ENCODE measurements at places on chromosomes 2 and 18. TPM values are rescaled to one million over a fixed set of nuclear protein-coding genes. Genes with fewer than 3 reads are reported as not detected.

Gene FABP1
- total RNA-seq = not detected

GRCh38 chr2:196256585-196256984 is 85.2 kb upstream of the STK17B start:
- peaks cover 12% of the 10 kb centered on the region for H3K36me3 ChIP-seq
- no peak overlapping the region for H3K27ac ChIP-seq
- no peak for DNase-seq
- H3K27me3 ChIP-seq = no peaks in the 10 kb centered on the region
- no peak overlapping the region for H3K4me3 ChIP-seq

- DNase-seq = no peak
- H3K27me3 ChIP-seq = no peaks in the 10 kb centered on the region
- H3K27ac ChIP-seq = no peak overlapping the region
- no peak overlapping the region for H3K4me3 ChIP-seq
- no peaks in the 10 kb centered on the region for H3K4me1 ChIP-seq
Observed at GRCh38 chr18:49238433-49239042, 221.9 kb downstream of the DYM start.

DNA sequence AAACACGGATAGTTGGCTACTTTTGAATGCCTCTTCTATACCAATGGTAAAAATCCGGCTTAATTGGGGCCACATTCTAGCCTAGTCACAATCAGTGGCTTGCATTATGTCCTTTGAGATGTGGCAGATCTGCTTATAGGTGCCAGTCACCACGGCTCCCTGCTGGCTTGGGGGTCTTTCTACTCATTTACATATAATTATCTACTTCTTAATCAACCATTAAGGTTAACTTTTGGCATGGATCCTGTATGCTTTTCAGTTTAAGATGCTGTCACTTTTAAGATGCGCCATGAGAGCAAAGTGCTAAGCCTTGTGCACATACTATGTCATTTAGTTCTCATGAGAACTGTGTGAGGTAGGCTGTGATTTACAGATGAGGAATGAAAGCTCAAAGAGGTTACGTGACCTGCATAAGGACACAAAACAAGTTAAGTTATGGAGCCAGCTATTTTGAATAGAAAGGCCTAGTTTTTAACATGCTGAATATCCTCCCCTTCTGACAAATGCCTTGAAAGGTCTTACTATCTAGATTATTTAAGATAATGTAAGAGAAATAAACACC is 4.1 kb downstream of the NEDD4L start:
- peaks cover 24% of the 10 kb centered on the region for H3K4me1 ChIP-seq
- H3K36me3 ChIP-seq = no peaks in the 10 kb centered on the region
- no peak for DNase-seq
- H3K27ac ChIP-seq = no peak overlapping the region

Gene UGT1A4
- total RNA-seq = not detected

DNA sequence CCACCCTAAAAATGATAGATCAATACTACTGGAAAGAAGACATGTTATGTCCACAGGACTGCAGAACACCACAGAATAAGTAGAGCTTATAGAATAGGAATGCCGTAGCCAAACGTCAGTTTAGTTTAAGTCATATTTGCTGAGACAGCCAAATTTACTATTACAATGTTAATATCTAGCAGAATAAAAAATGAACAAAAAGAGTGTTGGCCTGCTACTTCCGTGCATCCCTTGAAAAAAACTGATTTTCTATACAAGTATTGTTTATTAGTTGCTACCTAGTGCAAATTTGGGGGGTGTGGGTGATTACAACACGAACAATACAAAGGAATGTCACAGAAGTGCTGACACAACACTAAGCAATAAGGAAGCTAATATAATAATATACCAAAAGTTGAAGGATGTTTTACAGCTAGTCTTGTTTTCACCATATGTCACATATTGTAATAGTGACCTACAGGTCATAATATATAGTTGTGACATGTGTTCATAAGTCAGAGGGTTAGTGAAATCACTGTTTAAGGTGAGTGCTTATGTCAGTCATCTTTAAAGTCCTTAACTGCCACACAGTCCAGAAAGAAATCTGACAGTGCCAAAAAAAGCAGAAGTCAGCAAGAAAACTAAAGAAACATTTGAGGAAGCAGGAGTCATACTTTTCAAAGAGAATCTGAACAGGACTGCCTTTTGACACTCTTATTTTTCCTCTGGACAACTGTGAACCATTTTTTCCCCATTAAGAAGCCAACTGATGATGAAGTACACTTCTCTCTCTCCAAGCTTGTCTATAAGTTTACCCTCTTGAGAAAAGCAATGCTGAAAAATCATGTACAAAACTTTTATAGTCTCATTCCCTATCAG is 376.4 kb downstream of the ZEB2 start:
- no peak overlapping the region for H3K4me3 ChIP-seq
- peaks cover 10% of the 10 kb centered on the region for H3K36me3 ChIP-seq
- no peak overlapping the region for H3K27ac ChIP-seq
- H3K27me3 ChIP-seq = no peaks in the 10 kb centered on the region
- H3K4me1 ChIP-seq = no peaks in the 10 kb centered on the region
- DNase-seq = no peak

DNA sequence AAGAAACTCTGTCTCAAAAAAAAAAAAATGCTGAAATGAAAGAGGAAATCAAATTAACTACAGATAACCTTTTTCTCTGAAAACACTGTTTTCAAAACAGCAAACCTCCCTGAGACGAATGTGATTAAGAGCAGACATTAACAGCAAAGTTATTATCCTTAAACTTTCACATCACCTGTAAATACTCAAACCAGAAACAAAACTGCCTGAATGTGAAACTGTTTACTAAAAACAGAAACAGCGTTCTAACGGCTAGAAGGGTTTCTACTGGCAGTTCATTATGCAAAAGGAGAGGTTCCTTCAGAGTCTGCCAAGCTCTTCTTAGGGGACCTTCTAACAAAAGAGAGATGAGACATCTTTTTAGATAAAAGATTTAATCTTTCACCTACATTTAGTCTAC is 45.9 kb downstream of the PNO1 start:
- peaks cover 44% of the 10 kb centered on the region for H3K4me1 ChIP-seq
- peak overlapping the region; percentile 74 for H3K4me3 ChIP-seq
- H3K27me3 ChIP-seq = no peaks in the 10 kb centered on the region

DNA sequence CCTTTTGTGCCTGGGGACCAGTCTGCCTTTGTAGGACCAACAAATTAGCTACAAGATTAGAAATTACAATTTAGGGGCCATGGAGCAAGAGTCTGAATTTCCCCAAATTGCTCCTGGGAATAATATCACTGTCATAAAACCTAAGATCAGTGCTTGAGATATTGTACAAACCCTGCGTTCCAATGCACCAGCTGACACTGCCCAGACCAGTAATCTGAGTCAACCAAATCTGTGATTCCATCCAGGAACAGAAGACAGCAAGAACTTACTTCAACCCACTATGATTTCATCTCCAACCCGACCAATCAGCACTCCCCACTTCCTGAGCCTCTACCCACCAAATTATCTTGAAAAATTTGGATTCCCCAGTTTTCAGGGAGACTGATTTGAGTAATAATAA is 1305.0 kb upstream of the NRXN1 start:
- DNase-seq = no peak
- H3K4me3 ChIP-seq = no peak overlapping the region
- no peaks in the 10 kb centered on the region for H3K36me3 ChIP-seq
- H3K4me1 ChIP-seq = no peaks in the 10 kb centered on the region

Gene YES1
- 33.3 TPM for total RNA-seq

Gene STPG4
- 0.29 TPM for total RNA-seq

- no peak overlapping the region for H3K4me3 ChIP-seq
- H3K36me3 ChIP-seq = peaks cover 10% of the 10 kb centered on the region
- peaks cover 33% of the 10 kb centered on the region for H3K27me3 ChIP-seq
- H3K27ac ChIP-seq = no peak overlapping the region
- H3K4me1 ChIP-seq = no peaks in the 10 kb centered on the region
Observed at GRCh38 chr2:17540813-17541530, 476 bp downstream of the VSNL1 start.

- H3K36me3 ChIP-seq = no peaks in the 10 kb centered on the region
- no peaks in the 10 kb centered on the region for H3K4me1 ChIP-seq
- H3K27me3 ChIP-seq = no peaks in the 10 kb centered on the region
- no peak overlapping the region for H3K27ac ChIP-seq
- H3K4me3 ChIP-seq = no peak overlapping the region
Observed at GRCh38 chr18:22912835-22913234, 20.3 kb upstream of the RBBP8 start.

GRCh38 chr2:27946530-27947060 is 56.1 kb downstream of the BABAM2 start:
- H3K27ac ChIP-seq = peak overlapping the region; percentile 39
- H3K4me3 ChIP-seq = peak overlapping the region; percentile 70
- H3K36me3 ChIP-seq = peaks cover 6% of the 10 kb centered on the region
- H3K4me1 ChIP-seq = peaks cover 40% of the 10 kb centered on the region

Gene ALK
- total RNA-seq = not detected

GRCh38 chr2:159218389-159218788 is 68.1 kb downstream of the WDSUB1 start:
- no peaks in the 10 kb centered on the region for H3K36me3 ChIP-seq
- no peak overlapping the region for H3K27ac ChIP-seq
- H3K4me3 ChIP-seq = no peak overlapping the region
- H3K4me1 ChIP-seq = no peaks in the 10 kb centered on the region

DNA sequence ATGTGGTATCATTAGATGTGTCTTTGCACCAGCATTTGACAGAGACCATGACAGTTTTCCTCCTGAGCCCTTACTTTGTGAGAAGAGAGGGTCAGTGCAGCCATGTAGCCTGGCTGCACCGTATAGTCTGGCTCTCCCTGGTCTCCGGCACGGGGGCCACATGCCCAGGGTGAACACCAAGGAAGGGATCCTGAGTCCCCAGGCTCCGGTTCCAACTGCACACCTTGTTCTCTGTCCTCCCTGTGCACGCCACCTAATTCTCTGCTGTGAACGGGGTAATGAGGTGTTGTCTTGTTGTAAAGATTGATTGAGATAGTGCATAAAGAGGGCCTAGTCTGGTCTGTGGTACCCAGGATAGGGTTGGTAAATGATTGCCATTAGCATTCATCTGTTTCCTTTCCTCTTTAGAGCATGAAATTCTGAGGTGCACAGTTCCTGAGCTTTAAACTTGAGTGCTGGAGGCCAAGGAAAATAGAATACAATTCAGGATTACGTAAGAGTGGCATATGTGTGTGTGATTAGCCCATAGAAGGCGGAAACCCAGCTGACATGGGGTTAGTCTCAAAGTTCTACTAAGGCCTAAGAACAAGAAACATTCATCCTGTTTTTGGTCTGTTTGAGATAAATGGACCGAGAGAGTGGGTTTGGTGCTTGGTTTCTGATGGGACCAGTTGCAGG is 55.5 kb downstream of the NCK2 start:
- peaks cover 5% of the 10 kb centered on the region for H3K36me3 ChIP-seq
- H3K4me3 ChIP-seq = peak overlapping the region; percentile 87
- peaks cover 96% of the 10 kb centered on the region for H3K4me1 ChIP-seq
- peak overlapping the region; percentile 95 for H3K27ac ChIP-seq
- no peaks in the 10 kb centered on the region for H3K27me3 ChIP-seq

Gene LCT
- total RNA-seq = 0.33 TPM

Gene KCNG2
- not detected for total RNA-seq

DNA sequence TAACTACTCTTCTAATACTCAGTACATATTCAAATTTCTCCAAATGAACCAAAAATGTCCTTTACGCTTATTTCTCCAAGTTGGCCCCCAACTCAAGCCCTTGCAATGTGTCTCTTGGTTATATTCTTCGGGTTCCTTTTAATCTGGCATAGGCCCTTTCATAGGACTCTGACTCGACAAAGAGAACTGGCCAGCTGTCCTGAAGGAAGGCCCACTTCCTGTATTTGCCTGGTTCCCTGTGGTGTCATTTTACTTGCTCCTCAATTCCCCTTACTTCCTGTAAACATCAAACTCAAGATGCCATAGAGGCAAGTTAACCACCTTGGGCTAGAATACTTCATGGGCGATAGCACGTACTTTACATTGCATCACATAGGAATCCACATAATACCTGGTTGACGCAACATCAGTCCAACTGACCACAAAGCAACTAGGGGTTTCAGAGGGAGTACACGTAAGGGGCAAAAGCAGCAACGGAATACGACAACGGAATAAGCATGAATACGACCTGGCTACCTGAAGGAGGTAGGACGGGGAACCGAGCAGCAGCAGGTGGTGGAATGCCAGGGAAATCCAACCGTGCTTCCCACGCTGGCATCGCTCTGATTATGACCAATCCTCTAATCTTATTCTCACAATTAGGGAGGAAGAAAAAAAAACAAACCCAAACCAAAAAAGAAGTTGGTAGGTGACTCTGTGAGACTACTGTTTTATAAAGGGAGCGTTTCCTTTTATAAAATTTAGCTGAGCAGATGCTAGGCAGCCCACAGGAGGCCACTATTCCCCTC is 823 bp upstream of the GORASP2 start:
- peaks cover 11% of the 10 kb centered on the region for H3K36me3 ChIP-seq
- peak overlapping the region; percentile 83 for H3K27ac ChIP-seq
- no peaks in the 10 kb centered on the region for H3K27me3 ChIP-seq
- DNase-seq = no peak
- peak overlapping the region; percentile 99 for H3K4me3 ChIP-seq
- peaks cover 37% of the 10 kb centered on the region for H3K4me1 ChIP-seq

DNA sequence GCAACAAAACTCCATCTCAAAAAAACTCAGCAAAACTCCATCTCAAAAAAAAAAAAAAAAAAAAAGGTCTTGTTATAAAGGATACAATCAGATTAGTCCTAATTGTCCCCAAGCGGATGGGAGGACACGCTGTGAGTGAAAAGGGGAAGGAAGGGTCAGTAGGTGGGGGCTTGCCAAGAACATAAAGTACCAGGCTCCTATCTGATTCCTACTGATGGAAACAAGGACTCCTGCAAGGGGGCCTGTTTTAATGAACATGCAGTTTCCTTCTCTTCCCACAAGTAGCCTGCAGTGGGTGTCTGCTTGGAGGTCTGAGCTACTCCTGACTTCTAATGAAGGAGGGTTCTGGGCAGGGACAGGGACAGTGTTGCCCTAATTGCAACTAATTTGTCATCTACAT is 7.9 kb downstream of the SCG2 start:
- H3K27ac ChIP-seq = no peak overlapping the region
- H3K4me3 ChIP-seq = no peak overlapping the region
- H3K4me1 ChIP-seq = no peaks in the 10 kb centered on the region
- H3K27me3 ChIP-seq = peaks cover 4% of the 10 kb centered on the region
- H3K36me3 ChIP-seq = no peaks in the 10 kb centered on the region
- no peak for DNase-seq

Gene NEU4
- 3.8 TPM for total RNA-seq

GRCh38 chr18:37854396-37854795 is 288.8 kb upstream of the CELF4 start:
- H3K27me3 ChIP-seq = no peaks in the 10 kb centered on the region
- H3K4me1 ChIP-seq = no peaks in the 10 kb centered on the region
- peaks cover 5% of the 10 kb centered on the region for H3K36me3 ChIP-seq
- no peak overlapping the region for H3K4me3 ChIP-seq

GRCh38 chr2:11102956-11103860 is 52.1 kb upstream of the SLC66A3 start:
- no peak for DNase-seq
- peak overlapping the region; percentile 19 for H3K4me3 ChIP-seq
- H3K36me3 ChIP-seq = no peaks in the 10 kb centered on the region
- no peak overlapping the region for H3K27ac ChIP-seq
- H3K27me3 ChIP-seq = peaks cover 9% of the 10 kb centered on the region

- no peaks in the 10 kb centered on the region for H3K36me3 ChIP-seq
- no peak overlapping the region for H3K27ac ChIP-seq
- no peaks in the 10 kb centered on the region for H3K27me3 ChIP-seq
- DNase-seq = no peak
- H3K4me1 ChIP-seq = no peaks in the 10 kb centered on the region
Observed at GRCh38 chr2:200356321-200356720, 49.8 kb downstream of the SPATS2L start.
